Astrocyte of the cerebellum (primary cell): ENCODE measurements at places on chromosomes 3 and 15.
A peak's percentile ranks its signal among the peaks of the same experiment; 100 is the strongest.

DNA sequence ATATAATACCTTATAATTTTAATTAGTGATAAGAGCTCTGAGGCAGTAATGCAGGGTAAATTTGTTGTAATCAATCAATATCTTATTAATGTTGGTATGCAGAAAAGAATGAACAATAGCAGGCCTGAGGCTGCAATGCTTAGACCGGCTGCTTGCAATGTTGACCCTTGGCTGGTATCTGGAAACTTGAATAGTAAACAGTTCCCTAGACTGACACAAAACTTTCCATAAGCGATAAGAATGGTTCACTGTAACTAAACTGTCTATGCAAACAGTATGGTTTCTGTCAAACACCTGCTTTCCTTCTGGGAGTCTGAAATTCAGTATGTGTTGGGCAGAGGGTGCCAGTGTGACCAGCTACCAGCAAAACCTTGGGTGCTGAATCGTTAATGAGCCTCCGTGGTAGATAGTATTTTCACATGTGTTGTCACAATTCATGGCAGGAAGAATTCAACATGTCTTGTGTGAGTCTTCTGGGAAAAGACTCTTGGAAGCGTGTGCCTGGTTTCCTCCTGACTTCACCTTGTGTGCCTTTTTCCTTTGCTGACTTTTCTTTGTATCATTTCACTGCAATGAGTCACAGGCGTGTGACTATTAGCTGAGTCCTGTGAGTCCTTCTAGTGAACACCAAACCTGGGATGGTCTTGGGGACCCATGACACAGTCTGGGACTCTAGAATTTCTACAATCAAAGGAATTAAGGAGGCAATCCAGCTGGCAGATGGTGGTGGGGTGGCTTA lies 30.7 kb upstream of the CLRN1 start:
- DNase-seq = no peak

GRCh38 chr3:29936766-29937165 lies 655.9 kb downstream of the RBMS3 start:
- DNase-seq = no peak

DNA sequence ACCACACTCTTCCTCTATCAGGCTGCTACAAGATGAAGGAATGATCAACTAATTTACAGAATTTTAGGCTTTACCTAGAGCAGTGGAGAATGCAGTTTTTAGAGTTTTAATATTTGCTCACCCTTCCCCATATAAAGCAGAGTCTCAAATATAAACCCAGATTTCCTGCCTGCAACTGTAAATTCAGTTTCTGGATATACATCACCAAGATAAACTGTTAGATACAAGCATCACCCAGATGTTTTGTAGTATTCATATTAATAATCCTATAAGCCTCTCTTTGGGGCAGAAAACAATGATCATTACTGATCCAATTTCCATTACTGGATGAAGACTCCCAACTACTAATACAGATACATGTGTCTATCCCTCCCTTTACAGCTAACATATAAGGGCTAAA lies 205.9 kb downstream of the TNIK start:
- DNase-seq = no peak

DNA sequence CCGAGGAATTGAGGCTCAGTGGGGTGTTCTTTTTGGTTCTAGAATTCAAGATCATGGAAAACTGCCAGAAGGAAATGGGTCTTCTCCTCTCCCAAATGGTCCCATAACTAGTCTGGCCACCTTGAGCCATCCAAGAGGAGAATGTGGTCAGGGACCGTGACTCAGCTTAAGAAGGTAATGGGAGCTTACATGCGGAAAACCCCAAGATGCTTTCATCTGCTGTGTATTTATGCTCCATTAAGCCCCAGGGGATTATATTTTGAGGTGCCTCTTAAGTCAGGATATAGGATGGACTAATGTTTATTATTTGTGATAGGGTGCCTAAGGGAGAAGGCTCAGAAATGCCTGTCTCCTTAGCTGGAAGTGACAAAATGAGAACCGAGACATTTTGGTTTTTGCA lies 39.2 kb upstream of the DLG1 start:
- no peak for DNase-seq

DNA sequence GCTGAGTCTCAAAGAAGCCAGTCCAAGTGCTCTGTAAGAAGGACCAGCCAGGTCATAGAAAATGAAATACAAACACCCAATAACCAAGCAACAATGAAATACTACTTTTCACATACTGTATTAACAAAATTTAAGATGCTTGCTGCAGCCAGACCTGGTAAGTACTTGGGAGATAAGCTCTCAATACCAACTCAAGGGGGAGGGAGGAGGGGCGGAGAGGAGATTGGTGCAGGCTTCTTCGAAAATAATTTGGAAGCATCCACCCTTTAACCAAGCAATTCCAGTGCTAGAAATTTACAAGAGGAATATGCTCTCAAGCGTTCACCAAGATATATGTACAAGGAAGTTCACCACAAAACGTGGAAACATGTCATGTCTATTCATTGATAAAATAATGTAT lies 7.6 kb upstream of the LRRC2 start:
- DNase-seq = no peak

DNA sequence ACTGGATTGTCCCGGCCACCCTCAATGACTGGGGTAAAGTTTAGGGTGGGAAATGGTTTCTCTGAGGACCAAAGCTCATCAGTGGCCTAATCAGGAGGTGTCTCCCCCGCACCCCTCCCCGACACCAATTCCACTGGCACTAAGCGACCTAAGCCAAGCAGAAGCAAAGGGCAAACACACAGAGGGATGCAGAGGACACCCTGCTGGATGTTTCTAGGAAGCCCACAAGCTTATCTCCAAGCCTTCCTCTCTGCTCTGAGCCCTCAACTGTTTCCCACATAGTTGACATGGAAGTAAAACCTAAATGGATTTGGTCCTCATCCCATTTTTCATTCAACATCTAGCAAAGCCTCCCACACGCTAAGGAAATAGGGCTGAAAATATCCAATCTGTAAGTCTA lies 68.5 kb downstream of the C3orf70 start:
- DNase-seq = no peak

- DNase-seq = peak; percentile 33
These were observed 236.8 kb downstream of the OPA1 start for GRCh38 chr3:193829781-193830180.

DNA sequence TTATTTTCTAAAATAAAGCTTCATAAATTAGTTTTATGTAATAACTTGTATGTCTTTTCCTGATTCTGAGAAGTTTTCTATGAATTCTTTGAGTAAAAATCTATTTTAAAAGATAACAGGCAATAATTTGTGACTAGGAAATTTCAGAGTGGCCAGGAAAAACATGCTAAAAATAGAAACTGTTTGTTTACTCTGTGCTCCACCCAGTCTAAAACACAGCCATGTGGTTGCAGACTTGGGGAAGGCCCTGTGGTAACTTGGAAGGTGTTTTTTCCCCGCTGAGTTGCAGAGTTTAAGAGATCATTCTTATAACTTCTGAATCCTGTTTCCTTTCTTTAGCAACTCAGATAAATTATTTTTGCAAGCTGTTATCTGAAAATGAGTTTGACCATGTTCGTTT lies 21.9 kb downstream of the PLCL2 start:
- no peak for DNase-seq
